ENCODE measurements at places on chromosomes 16 and 17.

DNA sequence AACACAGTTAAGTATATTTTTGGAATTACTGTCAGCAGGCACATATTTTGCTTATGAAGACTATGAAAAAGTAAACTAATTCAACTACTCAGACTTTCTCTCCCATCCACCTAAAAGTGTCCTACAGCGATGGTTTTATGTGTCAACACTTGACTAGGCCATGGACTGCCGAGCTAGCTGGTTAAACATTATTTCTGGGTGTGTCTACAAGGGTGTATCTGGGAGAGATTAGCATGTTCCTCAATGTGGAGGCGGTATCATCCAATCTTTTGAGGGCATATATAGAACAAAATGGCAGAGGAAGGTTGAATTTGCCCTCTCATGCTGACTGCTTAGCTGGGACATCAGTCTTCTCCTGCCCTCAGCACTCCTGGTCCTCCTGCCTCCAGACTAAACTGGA is 82.7 kb upstream of the CDYL2 start:
- DNase-seq = no peak

GRCh38 chr16:70470927-70471341 is 16.5 kb downstream of the FCSK start:
- no peak for DNase-seq

- DNase-seq = no peak
Observed at GRCh38 chr17:81480140-81481072, 32.2 kb downstream of the ACTG1 start.

- no peak for DNase-seq
Observed at GRCh38 chr16:89602273-89602951, 11.0 kb upstream of the DPEP1 start.

DNA sequence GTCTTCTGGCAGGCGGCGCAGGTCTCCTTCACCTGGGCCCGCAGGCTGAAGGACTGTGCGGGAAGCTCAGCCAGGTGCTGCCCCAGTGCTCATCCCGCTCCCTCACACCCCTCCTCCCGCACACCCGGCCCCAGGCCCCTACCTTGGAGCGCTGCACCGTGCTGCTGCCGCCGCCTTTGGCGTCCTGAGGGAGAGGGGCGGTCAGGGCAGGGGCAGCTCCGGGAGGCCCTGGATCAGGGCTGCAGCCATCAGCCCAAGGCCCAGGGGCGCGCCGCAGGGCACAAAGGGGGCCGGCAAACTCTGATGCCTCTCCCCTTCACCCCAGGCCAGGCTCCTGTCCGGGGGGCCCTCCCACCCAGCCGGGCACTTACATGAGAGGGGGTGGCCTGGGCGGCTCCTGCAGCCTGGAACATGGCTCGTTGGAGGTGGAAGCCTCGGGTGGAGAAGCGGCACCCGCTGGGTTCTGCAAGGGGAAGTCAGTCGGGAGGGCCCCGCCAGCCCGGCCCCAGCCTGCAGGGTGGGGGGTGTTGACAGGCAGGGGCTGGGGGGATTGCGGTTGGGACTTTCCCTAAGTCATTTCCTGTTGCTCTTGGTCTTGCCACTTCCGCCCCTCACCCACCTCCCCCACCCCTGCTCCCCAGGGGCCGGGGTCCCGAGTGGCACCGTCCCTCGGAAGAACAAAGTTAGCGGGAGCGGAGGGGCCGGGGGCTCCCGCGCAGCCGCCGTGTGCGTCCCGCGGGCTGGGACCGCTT is 863 bp downstream of the LIMD2 start:
- peak; percentile 93 for DNase-seq

Measured in T-cell (primary cell).